ENCODE measurements at places on chromosomes 16 and 17. TPM values are rescaled to one million over a fixed set of nuclear protein-coding genes. Genes with fewer than 3 reads are reported as not detected.

DNA sequence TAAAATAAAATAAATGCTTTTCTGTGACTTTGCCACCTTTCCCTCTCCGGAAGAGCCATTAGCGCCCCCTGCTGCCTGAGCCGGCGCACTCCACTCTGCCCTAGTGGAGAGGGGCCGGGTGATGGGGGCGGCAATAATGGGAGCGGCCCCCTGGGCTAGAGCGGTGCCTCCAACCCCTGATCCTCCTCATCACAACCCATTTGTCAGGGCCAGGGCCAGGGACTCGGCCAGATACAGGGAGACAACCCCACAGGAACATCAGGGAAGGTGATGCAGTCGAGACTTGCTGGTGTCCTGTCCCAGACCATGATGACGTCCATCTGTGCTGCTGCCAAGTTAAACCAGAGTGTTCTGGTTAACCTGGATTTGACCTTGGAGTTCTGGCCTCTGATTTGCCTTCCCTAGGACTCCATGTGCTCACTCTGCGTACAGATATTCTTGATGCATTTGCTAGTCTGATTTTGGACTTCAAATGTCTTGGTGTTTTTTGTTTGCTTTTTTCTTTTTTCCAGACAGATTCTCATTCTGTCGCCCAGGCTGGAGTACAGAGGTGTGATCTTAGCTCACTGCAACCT is 46.1 kb upstream of the BPTF start:
- DNase-seq: peak; percentile 72

DNA sequence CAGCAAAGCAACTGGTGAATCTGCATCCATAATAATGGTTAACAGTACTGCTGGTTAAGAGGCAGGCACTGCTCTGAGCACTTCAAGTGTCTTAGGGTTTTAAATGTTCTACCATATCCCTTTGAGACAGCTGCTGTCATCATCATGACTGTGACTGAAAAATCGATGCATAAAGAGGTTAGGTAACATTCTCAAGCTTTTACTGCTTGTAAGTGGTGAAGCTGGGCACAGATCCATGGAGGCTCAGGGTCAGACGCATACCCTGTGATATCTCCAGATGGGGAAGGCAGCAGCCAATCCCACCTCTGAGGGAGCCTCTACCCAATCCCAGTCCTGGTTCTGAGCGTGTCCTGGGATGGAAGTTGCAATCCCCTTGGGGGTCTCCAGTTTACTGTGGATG is 57.6 kb upstream of the SOX9 start:
- DNase-seq: no peak

The GPR139 gene
- total RNA-seq: not detected

The OR1A1 gene
- not detected for total RNA-seq

- DNase-seq: no peak
Observed at GRCh38 chr16:25176136-25176535, 40.6 kb upstream of the AQP8 start.

GRCh38 chr16:63596716-63597115 is 1525.1 kb downstream of the CDH11 start:
- no peak for DNase-seq

GRCh38 chr17:75404223-75404730 is 1.2 kb downstream of the GRB2 start:
- peak; percentile 70 for DNase-seq

- no peak for DNase-seq
Observed at GRCh38 chr17:33436321-33436720, 143.2 kb upstream of the ASIC2 start.

The TMEM204 gene
- total RNA-seq: 30.7 TPM

DNA sequence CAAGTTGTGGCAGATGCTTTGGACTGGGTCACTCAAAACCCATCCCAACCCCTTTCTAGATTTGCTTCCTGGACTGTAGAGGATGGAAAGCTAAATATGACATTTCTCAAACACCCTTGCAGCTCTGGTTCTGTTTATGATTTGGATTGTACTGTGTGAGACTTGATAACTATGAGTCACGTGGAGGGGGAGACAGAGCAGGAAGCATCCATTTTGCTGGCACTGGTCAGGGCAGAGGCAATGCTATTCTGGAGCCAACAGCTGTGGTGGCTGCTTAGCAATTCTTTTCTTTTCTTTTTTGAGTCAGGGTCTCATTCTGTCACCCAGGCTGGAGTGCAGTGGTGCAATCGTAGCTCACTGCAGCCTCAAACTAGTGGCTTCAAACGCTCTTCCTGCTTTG is 13.6 kb upstream of the TERF2 start:
- no peak for DNase-seq

DNA sequence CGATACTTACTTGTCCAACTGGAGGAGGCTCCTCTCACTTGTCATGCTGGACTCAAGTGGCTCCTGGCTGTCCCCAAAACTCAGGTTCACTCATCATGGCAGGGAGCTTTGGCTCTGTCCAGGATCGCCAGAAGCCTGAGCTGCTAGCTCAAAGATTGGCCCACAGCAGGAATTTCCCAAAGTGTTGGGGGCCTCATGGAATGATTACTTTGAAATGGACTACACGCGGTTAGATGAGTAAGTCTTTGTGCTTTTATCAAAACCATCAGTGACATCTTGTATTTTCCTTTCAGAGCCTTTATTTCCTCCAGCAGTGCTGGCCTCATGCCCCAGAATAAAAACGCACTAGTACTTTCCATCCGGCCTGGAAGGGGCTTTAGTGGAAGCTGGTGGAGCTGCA is 29.2 kb upstream of the PHB1 start:
- no peak for DNase-seq

GRCh38 chr17:2050300-2051060 is 4.4 kb upstream of the HIC1 start:
- peak; percentile 81 for DNase-seq

DNA sequence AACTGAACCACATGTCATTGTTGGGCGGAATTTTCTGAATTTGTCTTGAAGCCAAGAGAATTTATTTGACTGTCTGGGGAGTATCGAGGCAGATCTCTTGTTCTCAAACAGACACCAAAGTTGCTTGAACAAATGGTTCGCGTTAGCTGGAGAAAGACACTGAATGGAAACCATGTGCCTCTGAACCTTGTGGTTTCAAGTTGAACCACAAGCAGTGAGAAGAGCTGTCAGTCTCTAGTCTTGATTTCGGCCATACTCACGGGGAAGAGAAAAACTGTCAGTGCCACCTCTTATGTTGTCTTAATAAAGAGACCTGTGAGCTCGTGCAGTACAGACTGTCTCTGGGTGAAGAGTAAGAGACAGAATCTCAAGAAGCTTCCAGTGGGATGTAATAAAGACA is 886.5 kb upstream of the SOX9 start:
- no peak for DNase-seq

GRCh38 chr17:45345246-45345553 is 28.4 kb upstream of the MAP3K14 start:
- DNase-seq: no peak

DNA sequence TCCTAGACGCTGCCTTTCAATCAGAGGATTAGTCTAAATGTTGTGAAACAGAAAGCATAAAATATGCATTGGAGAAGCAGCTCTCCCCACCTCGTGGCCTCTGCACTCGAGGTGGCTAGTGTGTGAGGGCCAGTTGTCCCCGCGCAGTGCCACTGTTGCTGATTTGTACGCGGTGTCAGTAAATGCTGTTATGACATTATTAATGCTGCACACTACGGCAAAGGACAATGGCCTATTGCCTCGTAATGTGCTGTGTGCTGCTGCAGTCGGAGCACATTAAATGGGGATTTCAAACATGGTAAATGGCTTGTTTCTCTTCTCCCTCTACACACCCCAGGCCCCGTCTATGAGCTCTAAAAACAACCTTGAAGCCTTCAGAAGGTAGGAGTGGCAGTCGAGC is 5.7 kb upstream of the MGAT5B start:
- DNase-seq: no peak

Data from Right ventricle myocardium inferior (tissue), 1 donor.